ENCODE measurements at places on chromosomes 4 and X.

DNA sequence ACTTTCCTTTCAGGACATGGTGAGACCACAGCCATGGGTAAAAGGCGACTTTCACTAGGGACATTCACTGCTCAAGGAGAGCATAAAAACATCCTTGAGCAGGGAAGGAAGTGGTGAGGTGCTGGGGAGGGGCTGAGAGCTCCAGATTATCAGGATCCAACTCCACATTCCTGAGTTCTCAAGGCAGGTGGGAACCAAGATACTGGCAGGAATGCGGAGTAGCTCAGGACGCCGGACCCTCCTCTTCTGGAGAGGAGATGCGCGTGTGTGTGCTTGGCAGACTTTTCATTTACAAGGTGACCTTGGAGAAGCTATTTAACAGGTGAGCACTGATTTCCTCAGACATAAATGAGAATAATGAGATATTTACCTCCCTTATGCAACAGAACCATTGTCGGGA is 41.3 kb upstream of the TXK start:
- DNase-seq = no peak

GRCh38 chrX:12770440-12770839 is 20.8 kb upstream of the PRPS2 start:
- peak; percentile 36 for DNase-seq

DNA sequence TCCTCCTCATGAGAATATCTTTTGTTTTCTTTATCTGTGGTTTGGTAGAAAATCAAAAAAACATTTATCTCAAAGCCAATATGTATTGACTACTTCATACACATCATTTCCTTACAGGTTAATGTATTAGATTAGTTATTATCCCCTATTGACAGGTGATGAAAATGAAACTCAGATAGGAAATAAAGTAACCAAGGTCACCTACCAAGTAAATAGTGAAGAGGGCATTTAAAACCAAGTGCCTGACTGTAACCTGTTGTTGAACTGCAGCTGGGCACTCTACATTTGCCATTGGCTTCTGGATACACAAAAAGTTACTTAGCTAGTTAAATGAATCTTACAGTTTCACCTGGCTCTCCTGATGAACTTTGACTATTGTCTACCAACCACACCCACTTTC is 41.4 kb upstream of the CTSO start:
- DNase-seq = no peak

DNA sequence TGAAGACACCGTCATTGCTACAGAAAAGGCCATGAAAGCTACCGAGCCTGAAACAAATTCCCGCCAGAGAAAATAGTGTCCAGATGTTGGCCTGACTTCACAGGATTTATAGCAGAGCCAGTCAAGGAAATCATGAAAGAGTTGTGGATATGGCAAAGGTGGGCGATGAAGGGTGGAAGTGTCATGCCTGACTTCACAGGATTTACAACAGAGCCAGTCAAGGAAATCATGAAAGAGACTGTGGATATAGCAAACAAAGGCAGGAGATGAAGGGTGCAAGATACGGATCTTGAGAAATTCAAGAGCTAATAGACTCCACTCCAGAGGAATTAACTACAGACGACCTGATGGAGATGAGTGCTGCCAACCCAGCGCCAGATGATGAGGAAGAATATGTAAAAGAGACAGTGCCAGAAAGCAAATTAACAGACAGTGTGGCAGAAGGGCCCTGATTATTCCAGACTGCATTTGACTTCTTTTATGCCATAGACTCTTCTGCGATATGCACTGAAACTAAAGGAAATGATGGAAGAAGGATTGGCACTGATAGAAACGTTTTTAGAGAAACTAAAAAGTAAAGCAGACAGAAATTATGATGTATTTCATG is 17.2 kb downstream of the TRMT44 start:
- no peak for DNase-seq

DNA sequence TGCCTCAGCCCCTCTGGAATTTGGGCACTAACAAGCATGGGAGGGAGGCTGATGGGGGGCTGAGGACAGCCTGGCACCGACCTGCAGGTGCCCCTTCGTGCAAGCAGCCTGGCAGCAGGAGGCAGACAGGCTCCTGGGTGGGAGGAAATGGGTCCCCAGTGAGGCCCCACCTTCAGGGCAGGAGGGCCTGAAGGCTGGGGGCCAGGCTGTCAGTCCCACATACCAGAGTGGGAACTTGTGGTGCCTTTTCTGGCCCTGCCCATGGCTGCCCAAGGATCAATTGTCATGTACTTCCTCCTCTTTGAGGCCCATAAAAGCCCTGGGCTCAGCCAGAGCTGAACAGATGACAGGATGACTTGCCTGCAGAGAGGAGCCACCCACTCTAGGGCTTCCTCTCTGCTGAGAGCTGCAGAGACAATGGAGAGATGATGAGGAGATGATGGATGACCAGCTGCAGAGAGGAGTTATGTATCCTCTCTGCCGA is 141.0 kb downstream of the PDHA2 start:
- no peak for DNase-seq

- no peak for DNase-seq
Observed at GRCh38 chr4:178415925-178416324, 973.7 kb upstream of the AGA start.

- DNase-seq = no peak
Observed at GRCh38 chrX:63282828-63283227, 68.3 kb downstream of the SPIN4 start.

- no peak for DNase-seq
Observed at GRCh38 chr4:26931966-26932365, 71.3 kb downstream of the STIM2 start.

DNA sequence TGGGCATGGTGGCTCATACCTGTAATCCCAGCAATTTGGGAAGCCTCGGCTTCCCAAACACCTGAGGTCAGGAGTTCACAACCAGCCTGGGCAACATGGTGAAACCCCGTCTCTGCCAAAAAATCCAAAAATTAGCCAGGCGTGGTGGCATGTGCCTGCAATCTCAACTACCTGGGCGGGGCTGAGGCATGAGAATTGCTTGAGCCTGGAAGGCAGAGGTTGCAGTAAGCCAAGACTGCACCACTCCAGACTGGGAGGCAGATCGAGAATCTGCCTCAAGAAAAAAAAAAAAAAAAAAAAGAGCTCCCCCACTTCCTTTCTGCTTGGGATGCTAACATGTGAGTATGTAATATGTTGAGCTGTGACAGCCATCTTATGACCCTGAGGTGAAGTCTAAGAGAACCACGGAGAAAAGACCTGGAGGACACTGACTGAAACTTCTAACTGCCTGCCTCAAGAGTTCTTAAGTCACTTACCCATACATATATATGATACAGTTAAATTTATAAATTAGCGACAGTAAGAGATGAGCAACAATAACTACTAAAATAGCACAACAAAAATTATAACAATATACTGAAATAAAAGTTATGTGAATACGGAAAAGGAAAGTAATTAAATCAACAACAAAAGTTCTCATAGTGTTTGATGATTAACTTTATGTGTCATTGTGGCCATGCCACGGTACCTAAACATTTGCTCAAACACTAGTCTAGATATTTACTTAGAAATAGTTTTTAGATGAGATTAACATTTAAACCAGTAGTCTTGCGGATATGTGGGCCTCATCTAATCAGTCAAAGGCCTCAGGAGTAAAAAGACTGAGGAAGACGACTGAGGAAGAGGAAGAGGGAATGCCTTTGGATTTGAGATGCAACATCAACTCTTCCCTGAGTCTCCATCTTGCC is 178.3 kb downstream of the OPHN1 start:
- DNase-seq = no peak

GRCh38 chrX:124045109-124045508 is 83.6 kb downstream of the STAG2 start:
- DNase-seq = no peak

DNA sequence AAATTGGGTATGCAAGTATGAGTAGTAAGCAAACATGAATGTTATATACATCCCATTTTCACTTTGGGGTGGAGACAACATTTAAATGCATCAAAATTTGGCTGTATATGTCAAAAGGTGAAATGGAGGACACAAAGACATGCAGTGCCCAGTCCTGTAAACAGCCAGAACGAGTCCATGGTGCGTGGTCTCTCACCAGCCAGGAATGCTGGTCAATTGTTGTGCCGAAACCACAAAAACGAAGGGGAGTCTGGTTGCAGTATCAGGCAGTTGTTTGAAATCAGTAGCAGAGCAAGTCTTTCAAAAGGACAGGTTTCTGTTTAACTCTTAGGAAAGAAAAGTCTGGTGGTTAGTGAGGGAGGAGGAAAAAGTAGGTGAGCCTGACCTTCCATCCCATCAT is 22.3 kb upstream of the RNF150 start:
- DNase-seq = no peak

- peak; percentile 58 for DNase-seq
Observed at GRCh38 chr4:82851885-82852750, 38.8 kb downstream of the SEC31A start.

- no peak for DNase-seq
Observed at GRCh38 chr4:53626491-53626890, 35.2 kb upstream of the LNX1 start.

- DNase-seq = no peak
Observed at GRCh38 chr4:86531440-86531839, 62.7 kb upstream of the PTPN13 start.

DNA sequence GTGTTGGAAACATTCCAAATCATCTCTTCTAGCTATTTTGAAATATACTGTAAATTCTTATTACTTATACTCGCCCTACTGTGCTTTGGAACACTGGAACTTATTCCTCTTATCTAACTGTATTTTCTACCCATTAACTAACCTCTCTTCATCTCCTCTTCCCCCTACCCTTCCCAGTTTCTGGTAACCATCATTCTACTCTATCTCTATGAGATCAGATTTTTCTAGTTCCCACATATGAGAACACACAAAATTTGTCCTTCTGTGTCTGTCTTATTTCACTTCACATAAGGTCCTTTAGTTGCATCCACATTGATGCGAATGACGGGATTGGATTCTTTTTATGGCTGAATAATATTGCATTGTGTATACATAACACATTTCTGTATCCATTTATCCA is 1003.8 kb upstream of the INTU start:
- no peak for DNase-seq

- DNase-seq = no peak
Observed at GRCh38 chrX:114178126-114178525, 405.8 kb upstream of the HTR2C start.

GRCh38 chr4:139208404-139208945 is 31.5 kb upstream of the ELF2 start:
- DNase-seq = peak; percentile 41

DNA sequence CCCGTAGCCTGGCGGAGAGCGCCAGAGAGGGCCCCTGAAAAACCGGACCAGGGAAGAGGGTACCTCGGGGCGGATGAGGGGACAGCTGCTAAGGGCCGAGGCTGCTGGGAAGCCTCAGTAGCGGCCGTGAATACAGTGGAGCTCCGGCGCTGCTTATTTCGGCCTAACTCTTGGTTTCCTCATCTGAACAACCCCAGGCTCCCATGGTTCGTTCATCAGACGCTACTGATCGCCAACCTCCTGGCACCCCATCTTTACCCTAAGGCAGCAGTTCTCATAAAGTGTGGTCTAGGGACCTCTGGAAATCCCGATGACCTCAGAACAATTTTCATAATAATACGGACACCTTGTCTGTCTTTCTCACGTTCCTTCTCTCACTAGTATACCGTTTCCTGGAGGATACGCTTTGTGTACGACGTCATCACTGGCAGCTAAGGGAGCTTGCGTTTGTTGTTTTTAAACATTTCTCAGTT is 645 bp upstream of the RAB28 start:
- DNase-seq = peak; percentile 80

DNA sequence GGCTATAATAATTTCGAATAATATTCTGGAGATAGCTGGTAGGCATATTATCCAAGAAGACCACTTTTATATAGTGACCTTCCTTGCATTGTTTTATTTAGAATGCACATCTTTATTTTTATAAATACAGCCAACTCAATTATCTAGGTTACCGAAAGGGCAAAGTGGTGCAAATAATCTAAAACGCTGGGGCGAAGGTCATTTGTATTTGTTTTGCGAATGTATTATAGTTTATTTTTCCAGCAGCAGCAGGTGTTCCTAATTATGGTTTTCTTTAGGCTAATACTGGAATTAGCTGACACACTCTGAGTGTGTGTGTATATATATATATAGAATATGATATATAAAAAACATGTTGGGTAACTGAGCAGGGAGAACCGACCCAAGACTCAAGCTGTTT is 48.1 kb upstream of the RAP2C start:
- DNase-seq = no peak

- DNase-seq = no peak
Observed at GRCh38 chr4:68176500-68176899, 46.8 kb upstream of the TMPRSS11F start.

DNA sequence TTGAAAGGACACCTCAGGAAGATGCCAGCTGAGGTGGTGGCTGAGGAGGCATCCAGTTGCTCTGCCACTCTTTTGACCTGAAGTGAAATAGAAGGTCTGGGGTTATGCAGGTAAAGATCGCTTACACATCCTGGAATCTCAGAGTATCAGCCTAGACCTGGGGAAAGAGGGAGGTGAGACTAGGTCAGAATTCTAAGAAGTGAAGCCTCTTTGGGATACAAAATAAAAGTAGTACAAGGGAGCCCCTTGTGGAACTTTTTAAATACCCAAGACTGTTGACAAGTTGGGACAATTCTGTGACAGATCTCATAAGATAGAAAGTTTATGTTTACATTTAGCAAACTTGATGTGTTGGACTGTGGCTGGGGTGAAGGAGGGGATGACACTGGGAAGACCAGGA is 263.1 kb downstream of the SPRY1 start:
- peak; percentile 3 for DNase-seq

DNA sequence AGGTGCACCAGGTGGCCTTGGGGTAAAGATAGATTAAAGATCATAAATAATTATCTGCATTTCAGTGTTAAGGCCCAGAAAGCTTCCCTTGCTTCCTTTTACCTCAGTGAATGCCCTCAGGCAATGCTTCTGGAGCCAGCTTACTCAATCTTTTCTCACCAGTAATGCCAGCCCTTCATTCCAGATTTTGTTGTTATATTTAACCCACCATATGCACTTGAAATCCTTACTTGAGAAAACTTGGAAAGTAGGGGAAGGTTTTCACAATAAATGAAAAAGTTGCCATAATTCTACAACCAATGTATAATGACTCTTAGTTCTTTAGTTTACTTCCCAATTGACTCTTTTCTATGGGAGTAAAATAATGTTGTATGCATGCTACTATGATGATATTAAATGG is 17.1 kb upstream of the PBDC1 start:
- no peak for DNase-seq

GRCh38 chr4:139532947-139533346 is 23.1 kb downstream of the SETD7 start:
- DNase-seq = no peak

All from CD4-positive, alpha-beta T cell treated with Interleukin-17A for 1 hour (primary cell).